Right forelimb (tissue), 1 donor: ENCODE measurements at places on chromosomes 3 and 15.

GRCh38 chr3:128235207-128235926 is 82.1 kb downstream of the EEFSEC start:
- no peak for DNase-seq

DNA sequence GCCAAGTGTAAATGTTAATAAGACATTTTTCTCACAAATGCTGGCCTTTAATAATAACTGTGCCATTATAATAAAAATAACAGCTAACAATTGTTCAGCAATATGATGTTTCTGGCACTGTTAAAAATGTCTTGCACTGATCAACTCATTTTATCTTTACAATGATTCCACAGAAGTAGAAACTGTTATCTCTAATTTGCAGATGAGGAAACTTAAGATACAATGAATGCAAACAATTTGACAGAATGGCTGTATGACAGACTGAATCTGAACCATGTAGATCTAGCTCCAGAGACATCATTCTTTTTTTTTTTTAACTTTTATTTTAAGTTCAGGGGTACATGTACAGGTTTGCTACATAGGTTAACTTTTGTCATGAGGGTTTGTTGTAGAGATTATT is 755.0 kb downstream of the TBL1XR1 start:
- DNase-seq, result no peak

DNA sequence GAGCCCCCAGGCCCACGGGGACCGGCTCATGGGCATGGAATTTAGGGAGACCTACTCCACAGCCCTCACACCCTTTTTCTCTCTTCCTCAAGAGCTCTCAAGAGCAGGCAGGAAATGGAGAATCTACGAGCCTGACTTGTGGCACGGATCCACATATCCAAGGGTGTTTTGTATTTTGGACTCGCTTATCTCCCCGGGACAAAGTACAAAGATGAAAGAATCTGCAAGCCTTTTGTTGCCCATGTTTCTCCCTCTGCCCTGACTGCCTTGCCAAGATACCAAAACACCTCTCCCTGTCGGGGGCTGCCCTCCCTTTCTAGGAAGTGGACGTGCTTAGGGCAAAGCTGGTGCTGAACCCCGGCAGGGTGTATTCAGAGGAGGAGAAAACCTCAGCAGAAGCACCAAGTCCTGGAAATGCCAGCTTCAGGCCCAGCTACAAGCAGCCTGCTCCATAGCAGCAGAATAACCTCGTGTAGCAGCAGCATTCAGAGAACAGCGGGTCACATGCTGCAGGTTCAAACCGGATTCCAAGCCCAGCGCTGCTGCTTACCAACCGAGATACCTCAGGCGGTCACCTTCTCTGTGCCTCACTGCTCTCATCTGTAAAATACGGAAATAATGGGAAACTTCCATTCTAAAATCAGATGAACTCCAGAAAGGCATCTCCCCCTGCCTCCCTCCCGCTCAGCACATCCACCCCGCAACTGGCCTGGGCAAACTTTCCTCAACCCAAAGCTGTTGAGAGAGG is 35.2 kb downstream of the DNASE1L3 start:
- DNase-seq, result no peak

DNA sequence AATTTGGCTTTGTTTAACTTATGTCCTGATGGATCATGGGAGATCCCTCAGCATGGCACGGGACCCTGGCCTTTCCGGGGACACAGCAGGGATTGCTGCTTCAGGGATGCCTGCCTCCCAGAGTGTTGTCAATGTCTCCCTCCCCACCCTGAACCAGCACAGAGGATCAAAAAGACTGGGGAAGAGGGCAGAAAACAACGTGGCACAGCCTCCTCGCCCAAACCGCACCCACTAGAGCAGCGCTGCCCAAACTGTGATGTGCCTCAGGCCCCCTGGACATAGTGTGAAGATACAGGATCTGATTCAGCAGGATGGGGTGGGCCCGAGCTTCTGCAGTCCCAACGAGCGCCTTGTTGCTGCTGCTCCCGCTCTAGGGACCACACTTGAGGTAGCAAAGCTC is 34.5 kb downstream of the SLC6A20 start:
- no peak for DNase-seq

DNA sequence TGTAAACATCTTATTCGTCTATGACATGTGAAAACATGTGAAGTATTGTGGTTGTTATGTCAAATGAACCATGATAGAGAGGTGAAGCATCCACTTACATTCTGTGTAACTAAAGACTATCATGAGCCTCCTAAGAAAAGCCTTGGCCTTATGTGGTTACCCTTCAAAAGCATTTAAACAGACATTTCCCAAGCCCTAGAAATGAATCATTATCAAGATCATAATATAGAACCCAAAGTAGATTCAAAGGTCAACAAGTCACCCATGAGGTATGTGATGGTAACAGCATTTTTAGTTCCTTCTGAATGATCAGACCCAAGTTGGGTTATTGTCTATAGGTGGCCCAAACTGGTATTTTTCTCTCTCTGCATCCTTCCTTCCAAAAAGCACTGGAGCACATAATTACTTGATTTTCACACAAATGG is 408.0 kb downstream of the TBL1XR1 start:
- DNase-seq, result no peak

GRCh38 chr3:70111411-70111810 is 111.9 kb downstream of the SAMMSON start:
- DNase-seq, result no peak

- DNase-seq, result no peak
Measured at GRCh38 chr3:54033761-54034160, 88.6 kb upstream of the CACNA2D3 start.

DNA sequence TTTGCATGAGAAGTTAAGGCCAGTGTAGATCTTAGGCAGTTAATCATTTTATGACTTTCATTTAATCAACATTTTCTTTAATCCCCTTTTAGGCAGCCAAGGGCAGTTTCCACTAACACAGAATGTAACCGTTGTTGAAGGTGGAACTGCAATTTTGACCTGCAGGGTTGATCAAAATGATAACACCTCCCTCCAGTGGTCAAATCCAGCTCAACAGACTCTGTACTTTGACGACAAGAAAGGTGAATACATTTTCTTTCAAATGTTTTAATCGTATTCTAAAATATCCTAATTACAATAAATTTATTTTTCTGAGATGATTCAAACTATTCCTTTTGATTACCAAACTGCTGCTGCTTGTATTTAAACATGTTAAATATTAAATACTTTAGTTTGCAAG is 843.2 kb downstream of the CADM2 start:
- no peak for DNase-seq

DNA sequence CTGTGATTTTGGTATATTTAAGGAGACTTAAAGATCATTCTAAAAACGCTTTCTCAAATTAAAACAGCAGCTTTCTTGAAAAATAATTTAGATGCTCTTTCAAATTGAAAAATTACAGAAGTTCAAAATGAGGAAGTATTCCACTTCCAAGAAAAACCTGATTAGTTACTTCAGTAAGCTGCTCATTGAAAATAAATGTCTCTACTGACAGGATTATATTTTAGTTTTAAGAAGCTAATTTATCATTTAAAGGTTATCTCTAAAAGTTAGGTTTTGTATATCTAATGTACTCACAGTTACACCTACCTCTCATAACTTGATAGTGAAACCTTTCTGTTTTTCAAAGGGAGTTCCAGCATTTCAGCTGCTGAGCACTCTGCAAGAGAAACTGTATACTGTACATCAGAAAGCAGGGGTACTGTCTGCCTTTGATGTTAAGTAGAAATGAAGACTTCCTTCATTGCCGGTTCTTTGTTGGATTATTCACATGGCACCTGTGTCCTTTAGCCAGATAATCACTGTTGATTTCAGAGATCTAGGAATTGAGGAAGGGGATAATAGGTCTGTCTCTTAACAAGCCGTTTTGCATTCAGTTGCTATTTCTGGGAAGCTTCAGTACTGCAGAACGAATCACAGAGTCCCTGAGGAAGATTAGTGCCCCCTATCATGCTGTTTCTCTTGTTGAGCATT is 161.6 kb downstream of the TCF12 start:
- DNase-seq, result no peak

DNA sequence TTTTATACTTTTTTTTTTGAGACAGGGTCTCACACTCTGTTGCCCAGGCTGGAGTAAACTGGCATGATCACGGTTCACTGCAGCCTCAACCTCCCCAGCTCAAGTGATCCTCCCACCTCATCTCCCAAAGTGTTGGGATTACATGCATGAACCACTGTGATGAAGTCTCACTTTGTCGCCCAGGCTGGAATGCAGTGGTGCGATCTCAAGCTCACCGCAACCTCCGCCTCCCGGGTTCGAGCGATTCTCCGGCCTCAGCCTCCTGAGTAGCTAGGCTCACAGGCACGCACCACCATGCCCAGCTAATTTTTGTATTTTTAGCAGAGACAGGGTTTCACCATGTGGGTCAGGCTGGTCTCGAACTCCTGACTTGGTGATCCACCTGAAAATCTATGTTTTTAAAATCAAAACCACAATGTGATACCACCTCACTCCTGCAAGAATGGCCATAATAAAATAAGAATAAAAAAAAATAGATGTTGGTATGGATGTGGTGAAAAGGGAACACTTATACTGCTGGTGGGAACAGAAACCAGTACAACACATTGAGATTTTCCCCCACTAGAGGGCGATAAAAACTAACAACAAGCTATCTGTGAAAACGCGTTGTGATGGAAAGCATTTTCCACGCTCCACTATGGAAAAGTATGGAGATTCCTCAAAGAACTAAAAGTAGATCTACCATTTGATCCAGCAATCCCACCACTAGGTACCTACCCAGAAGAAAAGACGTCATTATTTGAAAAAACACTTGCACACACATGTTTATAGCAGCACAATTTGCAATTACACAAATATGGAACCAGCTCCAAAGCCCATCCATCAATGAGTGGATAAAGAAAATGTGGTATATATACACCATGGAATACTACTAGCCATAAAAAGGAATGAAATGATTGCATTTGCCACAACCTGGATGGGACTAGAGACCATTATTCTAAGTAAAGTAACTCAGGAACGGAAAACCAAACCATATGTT is 26.8 kb upstream of the OCA2 start:
- no peak for DNase-seq

GRCh38 chr15:96860741-96861140 is 530.2 kb downstream of the NR2F2 start:
- no peak for DNase-seq

GRCh38 chr3:107077391-107077790 is 299.8 kb upstream of the CCDC54 start:
- no peak for DNase-seq

DNA sequence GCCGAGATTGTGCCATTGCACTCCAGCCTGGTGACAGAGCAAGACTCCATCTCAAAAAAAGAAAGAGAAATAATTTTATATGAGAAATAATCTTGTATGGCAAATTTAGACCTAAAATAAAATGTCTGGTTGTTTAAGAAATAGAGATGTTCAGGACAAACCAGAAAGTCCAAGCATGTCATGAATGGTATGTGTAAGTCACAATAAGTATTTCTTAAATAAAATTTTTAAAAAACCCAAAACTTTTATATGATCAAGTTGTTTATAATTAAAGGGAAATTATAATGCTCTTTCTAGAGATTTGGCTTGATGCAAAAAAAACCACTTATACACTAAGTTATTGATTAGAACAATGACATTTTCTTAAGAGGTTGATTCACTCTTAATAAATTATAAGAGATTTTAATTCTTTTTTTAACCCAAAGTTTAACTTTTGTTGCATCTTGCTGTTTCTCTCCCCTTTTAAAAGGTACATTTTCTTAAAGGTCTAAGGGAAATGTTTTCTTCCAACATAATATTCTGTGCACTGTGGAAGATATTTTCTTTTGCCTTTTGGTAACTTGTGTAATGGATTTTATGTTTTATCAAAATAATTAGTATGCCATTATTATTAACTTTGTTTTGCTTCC is 105.7 kb downstream of the RTP4 start:
- no peak for DNase-seq

GRCh38 chr15:57057134-57057930 is 138.9 kb downstream of the TCF12 start:
- no peak for DNase-seq

DNA sequence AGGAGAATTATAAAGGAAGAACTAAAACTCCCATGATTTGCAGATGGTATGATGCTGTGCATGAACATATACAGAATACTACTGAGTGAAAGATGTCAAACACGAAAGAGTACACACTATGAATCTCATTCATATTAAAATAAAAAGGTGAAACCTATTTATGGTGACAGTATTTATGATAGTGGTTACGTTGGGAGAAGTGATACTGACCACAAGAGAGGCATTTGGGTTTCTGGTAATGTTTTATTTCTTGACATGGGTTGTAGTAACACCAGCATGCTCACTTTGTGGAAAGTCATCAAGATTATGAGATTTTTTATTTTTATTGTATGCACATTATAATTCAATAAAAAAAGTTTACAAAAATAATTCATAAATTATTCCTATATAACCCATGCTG is 324.0 kb downstream of the GAP43 start:
- no peak for DNase-seq

GRCh38 chr3:117665296-117665695 is 955.7 kb downstream of the TUSC7 start:
- DNase-seq, result no peak

DNA sequence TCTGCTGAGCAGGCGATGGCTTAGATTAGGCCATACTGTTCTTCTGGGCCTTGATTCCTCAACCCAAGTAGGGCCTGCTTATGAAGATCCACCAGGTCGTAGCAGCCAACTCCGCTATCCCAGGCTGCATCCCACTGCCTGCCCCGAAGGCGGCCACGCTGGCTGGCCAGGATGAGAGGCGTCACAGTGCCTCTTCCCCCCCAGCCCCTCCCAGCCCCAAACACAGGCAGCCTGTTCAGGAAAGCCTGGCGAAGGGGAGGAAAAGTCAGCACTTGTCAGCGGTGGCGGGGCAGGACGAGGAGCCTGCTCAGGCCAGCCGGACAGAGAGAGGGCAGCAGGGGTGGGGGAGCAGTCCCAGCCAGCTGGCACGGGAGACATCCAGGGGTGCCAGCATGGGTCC is 11.2 kb downstream of the PTH1R start:
- no peak for DNase-seq

DNA sequence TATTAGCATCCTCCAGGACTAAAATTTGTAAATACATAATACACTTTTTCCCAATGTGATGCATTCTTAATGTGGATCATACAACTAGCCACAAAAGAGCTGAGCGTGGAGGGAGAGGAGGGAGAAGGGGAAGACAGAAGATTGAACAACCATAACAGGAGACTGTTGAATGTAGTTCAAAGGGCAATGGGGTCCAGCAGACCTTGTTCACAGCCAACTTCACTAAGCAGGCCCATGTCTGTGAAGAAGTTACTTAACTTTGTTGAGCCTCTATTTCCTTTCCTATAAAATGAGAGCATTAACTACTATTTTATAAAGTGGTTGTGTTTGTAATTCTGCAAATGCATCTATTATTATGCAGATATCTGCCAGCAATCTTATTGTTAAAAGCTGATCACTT is 13.3 kb downstream of the NCEH1 start:
- DNase-seq, result no peak

- DNase-seq, result no peak
Measured at GRCh38 chr3:133799794-133800585, 5.6 kb upstream of the SRPRB start.

DNA sequence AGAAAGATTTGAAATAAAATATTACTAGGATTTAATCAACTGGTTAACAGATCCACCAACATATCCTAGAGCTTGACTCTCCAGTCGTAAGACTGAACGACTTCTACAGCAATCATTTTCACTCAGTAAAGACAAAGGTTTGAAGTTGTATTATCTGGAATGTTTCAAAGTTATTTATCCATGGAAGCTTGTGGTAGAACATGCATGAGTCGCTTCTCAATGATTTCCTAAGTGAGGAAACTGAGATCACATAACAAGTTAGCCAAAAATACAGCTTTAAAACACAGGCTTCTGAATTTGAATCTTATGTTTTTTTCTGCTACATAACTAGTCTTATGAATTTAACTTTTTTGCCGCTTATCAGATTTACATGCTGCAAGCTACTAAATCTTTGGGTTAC is 241.8 kb downstream of the FOXP1 start:
- no peak for DNase-seq
